ENCODE measurements at places on chromosomes 1 and 21.

DNA sequence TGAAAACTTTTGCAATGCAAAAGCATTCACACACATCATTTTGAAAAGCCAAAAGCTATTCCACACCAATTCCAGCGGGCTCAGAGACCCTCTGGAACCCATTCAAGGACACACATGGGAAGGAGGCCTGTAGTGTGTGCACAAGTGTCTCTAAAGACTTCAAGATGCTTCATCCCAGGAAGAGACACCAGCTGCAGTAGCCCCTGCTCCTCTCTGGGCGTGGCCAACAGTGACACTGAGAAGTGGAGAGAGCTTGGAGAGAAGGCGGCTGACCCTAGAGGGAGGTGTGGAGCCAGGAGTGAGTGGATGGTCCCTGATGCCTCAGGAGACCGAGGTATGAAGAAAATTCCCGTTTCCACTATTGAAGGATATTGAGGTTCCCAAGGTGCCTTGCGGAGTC lies 14.9 kb upstream of the TNNI1 start:
- peak; percentile 18 for DNase-seq

DNA sequence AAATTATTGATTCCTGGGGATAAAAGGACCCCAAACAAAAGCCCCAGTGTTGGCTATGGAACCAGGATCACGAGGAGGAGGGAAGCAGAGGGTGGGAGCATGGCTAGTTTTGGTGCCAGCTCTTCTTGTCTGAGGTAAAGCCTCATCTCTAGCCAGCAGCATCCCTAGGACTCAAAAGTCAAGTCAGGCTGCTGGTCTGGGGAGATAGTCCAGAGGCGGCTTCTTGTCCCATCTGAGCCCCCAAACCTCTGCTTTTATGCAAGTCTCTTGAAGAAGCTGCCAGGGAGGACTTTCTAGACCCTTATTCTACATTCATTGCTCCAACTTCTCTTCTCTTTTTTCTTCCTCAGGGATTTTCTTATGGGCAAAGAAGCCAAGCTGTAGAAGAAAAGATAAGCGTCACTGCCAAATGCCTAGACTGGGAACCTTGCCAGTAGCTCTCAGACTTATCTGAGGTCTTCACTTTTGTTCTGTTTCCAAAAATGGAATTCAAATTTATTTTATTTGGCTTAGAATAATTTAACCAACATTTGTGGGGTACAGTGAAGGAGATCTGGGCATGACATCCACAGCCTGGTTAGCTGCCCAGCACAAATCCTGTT lies 6.9 kb upstream of the ANKRD35 start:
- DNase-seq: peak; percentile 64

DNA sequence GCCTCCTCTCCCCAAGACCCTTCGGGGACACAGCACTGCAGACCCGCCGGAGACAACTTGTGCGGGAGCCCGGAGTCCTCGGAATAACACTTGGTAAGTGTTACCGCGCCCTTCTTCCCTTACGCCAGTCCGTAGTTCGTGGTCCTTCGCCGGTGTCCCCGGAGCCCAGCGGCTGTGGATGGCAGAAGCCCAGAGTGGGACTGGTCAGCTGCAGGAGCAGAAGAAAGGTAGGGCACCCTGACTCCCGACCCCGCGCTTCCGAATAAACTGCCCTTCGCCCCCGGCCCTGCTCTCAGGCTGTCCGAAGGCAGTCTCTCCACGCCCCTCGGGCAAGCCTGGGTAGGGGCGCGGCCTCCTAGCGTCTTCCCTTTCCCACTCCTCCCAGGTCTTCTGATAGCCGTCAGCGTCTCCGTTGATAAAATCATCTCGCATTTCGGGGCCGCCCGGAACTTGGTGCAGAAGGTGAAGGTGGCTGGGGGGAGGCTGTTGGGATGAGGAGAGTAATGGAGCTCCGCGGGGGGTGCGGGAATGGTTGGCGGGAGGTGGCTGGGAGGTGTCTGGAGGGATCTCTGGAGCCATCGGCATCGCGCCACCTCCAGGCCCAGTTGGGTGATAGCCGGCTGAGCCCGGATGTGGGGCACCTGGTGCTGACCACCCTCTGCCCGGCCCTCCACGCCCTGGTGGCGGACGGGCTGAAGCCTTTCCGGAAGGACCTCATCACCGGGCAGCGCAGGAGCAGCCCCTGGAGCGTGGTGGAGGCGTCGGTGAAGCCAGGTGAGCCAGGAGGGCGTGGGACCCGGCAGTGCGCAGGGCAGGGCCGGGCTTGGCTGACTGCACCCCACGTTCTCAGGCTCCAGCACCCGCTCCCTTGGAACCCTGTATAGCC lies 4.3 kb downstream of the RUSC1 start:
- peak; percentile 44 for DNase-seq

DNA sequence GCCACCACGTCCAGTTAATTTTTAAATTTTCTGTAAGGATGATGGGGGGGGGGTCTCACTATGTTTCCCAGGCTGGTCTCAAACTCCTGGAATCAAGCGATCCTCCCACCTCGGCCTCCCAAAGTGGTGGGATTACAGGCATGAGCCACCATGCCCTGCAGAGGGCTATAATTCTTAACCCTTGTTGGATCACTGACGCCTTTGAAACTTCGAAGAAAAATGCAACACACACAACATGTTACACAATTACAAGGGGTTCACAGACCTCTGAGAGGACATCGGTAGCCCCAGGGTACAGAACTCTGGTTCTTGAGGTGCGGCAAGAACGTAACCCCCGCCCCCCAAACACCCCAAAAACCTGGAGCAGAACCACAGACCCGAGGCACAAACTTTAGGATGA lies 8.4 kb upstream of the LUZP1 start:
- no peak for DNase-seq

Measured in iris pigment epithelial cell (primary cell).